ENCODE measurements at places on chromosomes 7 and 10.

GRCh38 chr7:82559193-82559805 is 115.7 kb upstream of the CACNA2D1 start:
- peak; percentile 70 for DNase-seq

DNA sequence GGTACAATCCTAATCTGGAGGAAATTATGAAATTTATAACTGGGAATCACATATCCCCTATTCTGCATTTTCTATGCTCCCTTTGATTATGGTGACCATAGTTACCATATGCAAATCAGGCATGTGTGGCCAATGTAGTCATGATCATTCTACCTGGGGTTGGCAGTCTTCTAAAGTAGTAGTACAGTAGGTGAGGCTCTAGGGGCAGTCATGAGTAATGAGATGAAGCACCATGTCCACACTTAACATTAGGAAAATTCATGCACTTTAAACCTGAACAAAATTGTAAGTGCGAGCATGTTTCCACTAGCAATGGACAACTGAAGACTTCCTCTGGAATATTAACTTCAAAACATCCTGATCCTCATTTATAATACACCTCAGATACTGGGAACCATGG is 545.9 kb downstream of the SUGCT start:
- no peak for DNase-seq

- DNase-seq, result no peak
Measured at GRCh38 chr7:105016709-105017656, 3.0 kb downstream of the KMT2E start.

DNA sequence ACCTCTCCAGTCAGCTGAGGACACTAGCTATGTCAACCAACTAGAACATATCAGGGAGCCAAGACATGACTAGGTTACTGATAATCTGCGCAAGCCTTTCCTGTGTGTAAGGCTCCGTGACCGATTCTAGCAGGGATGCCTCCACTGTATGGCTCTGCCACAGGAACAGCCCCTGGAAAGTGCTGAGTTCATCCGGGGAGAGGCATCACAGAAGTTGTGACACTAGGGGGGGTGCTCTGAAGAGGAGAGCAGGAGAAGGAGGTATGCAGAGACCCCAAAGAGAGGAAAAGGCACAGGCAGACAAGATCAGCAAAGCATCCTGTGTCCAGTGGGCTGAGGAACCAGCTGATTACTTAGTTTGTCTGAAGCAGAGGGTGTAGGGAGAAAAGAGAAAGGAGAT is 13.5 kb downstream of the UPP1 start:
- no peak for DNase-seq

- peak; percentile 93 for DNase-seq
Measured at GRCh38 chr10:110305767-110306451, 1.2 kb upstream of the SMNDC1 start.

DNA sequence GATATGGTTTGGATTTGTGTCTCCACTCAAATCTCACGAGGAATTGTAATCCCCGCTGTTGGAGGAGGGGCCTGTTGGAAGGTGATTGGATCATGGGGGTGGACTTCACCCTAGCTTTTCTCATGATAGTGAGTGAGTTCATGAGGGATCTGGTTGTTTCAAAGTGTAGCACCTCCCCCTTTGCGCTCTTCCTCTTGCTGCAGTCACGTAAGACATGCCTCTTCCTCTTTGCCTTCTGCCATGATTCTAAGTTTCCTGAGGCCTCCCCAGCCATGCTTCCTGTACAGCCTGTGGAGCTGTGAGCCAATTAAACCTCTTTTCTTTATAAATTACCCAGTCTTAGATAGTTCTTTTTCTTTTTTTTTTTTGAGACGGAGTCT is 17.1 kb downstream of the CDNF start:
- no peak for DNase-seq

DNA sequence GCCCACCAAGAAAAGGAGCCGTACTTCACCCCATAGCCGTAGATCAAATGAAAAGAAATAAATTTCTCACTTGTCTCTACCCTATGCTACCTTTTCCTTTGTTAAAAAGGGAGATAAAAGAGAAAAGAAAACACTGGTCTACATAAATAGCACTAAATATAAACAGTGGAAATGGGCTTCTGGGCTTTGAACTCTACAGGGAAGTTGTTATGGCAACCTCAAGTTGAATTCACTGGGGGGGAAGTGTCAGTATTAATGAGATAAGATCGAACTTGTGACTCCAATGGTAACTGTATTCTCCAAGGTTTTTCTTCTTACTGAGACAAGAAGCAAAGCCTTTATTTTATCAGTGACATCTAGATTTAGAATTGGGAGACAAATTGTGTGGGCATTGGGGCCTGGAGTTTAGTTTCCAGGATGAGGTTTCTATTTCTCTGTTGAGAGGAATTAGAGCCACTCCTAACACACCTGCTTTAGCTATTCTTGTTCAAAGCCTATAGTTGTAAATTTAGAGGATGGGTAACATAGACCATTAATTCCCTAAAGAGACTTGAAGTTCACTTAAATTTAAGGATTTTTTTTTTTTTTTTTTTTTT is 604.3 kb upstream of the GALNT17 start:
- no peak for DNase-seq

- no peak for DNase-seq
Measured at GRCh38 chr7:28773423-28774145, 184.5 kb downstream of the TRIL start.

Measured in hematopoietic multipotent progenitor cell (in vitro differentiated cells).